K562 (cell line): ENCODE measurements at places on chromosomes 5 and 9. TPM values are rescaled to one million over a fixed set of nuclear protein-coding genes. Genes with fewer than 3 reads are reported as not detected.

LOX gene
- total RNA-seq: 0.09 and 0.34 TPM in 2 replicates

CKMT2 gene
- total RNA-seq: not detected in 2 replicates

DNA sequence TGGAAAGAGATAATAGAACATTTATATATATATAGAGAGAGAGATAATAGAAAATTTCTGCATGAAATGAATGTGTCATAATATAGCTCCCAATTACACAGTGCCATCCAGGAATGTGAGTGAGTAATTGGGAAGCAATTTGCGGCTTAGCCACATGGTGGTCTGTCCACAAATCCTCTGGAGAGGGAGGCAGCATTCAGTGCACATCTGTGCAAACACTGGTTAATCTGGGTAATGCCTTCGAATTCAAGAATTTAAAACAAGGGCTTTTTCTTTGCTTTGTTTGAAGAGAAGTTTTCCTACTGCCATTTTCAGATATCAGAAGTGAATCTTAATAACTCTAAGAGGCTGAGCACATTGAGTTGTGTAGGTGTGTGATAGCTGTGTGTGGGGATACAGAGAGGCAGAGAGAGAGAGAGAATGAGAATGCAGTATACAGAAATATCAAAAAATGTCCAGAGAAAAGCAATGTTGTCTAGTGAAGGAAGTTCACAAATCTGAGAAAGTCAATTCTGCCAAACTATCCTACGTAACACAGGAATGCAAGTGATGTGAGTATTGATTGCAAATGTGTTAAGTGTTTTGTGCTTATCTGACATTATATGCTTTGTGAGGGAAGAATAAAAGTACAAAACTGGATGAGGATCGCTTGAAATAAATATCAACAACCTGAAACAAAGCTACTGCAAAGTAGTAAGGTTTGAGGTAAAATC lies 134.6 kb downstream of the EDIL3 start:
- DNase-seq: no peak

DNA sequence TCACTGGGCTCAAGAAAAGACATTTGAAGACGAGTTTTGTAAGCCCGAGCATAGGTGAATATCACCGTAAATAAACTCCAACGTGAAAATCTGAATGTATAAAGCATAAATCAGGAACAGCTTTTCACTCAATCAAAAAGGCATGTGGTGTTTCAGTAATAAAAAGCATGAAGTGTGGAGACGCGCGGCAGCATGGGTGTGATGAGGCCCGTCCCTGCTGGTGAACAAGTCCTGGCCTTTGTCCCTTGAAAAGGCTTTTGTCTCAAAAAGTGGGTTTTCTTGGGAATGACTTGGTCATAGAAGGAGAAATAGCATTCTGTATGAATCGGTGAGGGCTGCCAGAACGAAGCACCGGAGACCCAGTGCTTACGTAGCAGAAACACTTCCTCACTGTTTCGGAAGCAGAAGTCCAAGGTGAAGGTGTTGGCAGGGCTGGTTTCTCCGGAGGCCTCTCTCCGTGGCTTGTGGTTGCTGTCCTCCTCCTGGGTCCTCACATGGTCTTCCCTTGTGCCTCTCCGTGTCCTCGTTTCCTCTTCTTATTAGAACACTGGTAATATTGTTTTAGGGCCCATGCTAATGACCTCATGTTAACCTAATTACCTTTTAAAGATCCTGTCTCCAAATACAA lies 24.9 kb downstream of the ROPN1L start:
- DNase-seq: no peak

- DNase-seq: no peak
Measured at GRCh38 chr5:77218263-77218662, 7.8 kb downstream of the PDE8B start.

DNA sequence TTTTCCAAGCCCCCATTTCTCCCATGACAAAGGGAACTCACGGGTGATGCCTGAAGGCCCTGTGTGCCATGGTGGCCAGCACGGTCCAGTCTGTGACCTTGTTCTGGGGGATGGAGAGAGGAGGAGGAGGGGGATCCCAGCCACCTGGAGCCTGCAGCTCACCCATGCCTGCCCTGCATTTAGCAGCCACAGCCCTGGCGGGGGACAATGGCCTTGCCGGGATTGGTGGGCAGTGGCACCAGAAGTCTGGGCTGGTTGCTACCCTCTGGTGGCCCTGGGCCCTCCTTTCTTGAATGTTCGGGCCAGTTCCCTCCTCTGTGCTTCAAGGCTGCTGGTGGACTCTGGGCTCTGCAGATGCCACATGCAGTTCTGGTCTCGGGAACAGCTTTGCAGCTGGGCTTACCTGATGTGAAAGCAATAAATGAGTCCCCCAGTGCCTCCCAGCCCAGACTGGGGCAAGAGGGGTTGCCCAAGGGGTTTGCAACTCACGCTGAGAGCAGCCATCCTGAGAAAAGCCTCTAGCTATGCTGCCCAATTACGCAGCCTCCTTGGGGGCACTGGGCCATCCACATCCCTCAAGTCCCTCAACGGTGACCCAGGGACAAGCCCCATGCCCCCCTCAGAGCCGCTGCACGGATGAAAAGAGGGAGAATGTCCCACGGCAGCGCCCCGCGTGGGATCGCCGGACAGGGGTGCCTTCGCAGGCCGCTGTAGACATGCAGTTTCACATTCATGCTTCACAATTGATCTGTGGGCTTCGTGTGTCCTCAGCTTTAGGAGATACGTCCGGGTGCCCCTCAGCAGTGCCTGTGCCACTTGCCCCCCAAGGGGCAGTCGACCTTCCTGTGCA lies 49.2 kb upstream of the FCN1 start:
- DNase-seq: no peak

DNA sequence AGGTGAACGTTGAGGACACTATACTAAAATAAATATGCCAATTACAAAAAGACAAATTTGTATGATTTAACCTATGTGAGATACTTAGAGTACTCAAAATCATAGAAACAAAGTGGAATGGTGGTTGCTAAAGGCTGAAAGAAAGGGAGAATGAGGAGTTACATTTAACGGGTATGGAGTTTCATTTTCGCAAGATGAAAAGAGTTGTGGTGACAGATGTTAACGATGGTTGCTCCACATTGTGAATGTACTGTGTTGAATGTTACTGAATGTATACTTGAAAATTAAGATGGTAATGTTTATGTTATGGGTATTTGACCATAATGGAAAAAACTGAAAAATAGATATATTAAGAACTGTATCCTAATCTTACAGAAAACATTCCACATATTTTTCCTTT lies 51.3 kb upstream of the MOCS2 start:
- no peak for DNase-seq

LAMC3 gene
- 0.09 TPM in 1 of 2 replicates, not detected in the other for total RNA-seq

GRCh38 chr9:3931996-3932906 lies 367.6 kb downstream of the GLIS3 start:
- DNase-seq: no peak
